ENCODE measurements at places on chromosomes 5 and 9.

DNA sequence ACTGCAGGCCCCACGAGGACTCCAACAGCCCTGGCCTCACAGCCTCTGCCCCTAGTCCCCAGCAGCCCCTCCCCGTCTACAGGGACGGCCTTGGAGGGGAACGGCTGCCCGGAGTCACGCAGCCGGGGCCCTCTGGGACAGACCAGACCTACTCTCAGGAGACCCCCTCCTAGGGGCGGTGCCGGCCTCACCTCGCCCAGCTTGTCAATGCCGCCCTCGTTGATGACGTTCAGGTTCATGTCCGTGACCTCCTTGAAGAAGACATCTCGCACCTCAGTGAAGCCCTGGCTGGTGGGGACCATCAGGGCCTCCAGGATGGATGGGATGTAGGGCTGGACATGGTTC is 58.6 kb downstream of the LRSAM1 start:
- DNase-seq, result no peak

DNA sequence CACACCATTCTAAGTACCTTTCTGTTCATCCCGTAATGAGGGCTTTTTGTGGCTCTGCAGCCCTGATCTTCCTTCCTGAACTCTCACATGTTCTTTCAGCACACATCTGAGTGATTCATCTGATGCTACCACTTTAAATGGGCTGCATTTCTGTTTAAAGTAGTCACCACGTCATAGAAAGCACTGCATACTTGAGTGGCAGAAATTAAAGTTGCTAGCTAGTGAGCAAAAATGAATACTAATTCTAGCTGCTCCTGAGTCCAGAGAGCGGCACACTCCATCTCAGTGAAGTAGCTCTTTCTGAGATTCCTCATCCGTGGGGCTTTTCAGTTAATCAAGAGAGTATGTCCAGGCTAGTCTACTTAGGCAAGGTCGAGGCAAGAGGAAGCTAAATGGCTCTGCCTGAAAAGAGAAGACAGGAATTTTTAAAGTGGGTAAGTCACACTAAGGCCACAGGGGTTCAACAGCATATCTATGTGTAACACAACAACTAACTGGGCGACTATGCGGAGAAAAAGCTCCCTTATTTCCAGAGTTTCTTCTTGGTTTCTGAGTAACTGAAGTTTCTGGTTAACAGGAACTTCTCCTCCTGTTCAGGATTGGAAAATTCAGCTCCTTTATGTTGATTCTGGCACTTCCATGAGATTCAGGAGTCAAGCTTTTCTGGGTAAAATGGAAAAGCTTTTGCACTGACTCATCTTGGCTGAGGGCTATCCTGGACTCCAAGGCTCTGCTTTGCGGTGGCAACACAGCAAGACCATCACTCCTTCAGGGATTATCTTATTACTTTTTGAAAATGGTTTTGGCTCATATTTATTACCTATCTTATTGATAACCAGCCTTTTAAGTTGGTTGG is 109.5 kb downstream of the TAF11L14 start:
- no peak for DNase-seq

GRCh38 chr9:94649100-94649819 is 9.9 kb upstream of the FBP1 start:
- no peak for DNase-seq

- DNase-seq, result no peak
Observed at GRCh38 chr9:132662152-132662945, 7.4 kb downstream of the DDX31 start.

DNA sequence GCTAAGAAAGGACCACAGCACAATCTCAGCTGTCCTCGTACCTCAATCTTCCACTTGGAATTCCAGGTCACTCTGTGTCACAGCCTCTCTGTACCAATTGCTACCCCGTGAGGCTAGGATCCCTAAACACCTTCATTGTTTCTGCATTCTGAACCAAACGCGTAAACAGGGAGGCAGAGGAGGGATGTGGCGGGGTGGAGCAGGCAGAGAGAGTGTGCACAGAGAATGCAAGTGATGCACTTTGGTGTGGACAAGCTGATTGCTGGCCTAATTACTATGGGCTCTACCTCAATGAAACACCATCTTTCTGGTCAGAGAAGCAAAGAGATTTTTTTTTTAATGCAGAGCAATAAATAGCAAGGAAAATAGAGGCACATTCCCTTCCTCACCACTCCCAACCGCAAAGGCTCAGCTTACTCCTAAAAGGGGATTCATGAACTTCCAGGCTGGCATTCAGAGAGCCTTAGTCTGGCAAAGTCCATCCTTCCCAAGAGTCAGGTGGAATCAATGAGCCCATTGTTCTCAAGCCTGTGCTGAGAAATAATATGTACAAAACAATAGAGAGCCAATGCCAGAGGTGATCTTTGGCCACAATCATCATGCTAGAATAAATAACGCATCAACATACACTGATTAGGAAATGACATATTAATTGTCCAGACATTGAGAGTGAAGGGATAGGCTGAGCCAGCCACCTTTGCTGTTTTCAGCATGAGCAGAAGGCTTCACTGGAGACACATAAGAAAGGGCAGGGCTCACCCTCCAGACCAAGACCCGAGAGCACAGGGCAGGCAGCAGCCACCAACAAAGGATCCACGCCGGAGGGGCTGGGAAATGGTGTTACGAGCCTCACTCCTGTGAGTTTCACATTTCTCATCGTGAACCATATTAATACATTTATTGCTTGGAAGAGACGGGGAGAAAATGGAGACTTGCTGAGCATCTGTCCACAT is 278.8 kb downstream of the ENC1 start:
- no peak for DNase-seq

DNA sequence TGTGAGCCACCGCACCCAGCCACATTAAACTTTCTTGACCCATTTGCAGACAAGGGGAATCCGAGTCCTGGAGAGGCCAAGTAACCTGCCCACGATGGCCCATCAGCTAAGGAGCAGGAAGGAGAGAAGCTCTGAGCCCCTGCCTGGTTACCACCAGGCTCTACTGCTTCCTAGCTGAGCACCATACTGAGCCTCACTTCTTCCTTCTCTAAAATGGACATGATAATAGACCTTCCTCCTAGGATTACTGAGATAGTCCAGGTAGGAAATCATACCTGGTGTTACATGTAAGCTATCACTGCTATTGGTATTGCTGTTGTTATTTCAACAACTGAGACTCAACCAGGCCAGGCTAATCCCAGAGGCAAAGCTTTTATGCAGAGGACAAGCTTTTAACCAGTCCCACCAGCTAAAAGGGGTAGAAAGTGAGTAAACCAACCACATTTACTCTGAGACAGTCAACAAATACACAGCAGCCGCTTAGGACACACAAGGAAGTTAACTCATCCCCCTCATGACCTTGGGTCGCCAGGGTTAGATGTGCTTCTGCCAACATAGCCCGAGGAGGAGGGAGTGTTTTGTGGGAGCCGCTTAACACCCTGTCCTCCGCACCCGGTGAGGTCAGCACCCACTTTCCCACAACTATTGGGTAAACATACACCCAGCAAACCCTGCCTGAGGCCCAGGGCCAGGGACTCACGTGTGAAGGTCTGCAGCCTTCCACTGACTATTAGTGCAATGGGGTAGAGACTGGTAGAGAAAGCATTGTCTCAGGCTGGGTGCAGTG is 20.6 kb upstream of the PTGES start:
- DNase-seq, result no peak
